ENCODE measurements at places on chromosomes 4 and X.

DNA sequence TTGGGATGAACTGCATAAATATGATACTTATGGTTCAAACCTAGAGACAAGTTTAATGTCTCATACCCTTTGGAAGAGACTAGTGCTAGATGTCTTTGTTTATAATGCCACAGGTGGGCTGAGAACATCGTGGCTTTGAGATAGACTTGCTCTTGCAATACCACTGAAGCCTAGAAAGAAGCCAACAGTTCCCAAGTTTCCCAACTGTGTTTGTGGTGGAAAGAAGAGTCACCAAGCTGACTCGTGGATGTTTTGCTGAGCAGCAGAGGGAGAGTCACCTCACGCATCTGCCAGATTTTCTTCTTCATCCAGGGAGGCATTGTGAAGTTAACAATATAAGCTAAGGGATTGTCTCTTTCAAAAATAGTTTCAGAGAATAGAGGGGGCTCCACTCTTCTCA, 1076.2 kb downstream of the C4orf33 start:
- no peak for DNase-seq

GRCh38 chrX:51737091-51737490, 6.2 kb upstream of the GSPT2 start:
- no peak for DNase-seq

- no peak for DNase-seq
Observed at GRCh38 chrX:150421816-150422215, 58.7 kb downstream of the MAMLD1 start.

DNA sequence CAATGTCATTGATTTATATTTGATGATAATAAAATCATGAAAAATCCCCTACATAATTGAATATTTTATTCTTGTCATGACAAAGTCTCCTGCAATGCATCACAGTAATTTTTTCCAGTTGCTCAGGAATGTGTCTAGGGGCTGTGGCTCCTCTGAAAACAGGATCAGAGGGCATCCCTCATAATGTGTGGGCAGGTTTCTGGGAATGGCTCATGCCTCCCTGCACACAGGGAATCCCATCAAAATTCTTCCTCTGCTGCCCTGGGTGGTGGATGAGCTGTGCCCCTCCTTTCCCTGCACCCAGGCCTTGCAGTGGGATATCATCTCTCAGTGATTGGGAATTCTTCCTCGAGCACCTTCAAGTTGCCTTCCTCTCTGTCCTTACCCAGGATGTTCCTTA, 20.4 kb upstream of the PUDP start:
- no peak for DNase-seq

- DNase-seq, result no peak
Observed at GRCh38 chrX:40179283-40179682, 81.5 kb upstream of the BCOR start.

DNA sequence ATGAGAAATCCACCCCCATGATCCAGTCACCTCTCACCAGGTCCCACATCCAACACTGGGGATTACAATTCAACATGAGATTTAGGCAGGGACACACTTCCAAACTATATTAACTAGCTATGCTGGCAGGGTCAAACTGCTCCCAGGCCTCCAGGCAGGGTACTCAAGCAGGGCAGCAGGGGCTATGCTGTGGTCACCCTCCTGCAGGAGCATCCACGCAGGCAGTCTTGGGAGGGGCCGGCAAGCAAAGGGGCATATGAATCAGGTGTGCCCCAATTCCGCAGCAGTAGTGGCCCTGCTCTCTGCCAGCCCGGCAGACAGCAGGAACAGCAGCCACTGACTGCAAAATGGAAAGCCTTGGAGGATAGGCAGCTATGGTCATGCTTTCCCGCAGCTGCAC, 74.6 kb upstream of the PRDX4 start:
- no peak for DNase-seq

GRCh38 chrX:132034648-132035047, 11.5 kb downstream of the STK26 start:
- no peak for DNase-seq

- DNase-seq, result no peak
Observed at GRCh38 chr4:140084385-140084784, 69.6 kb downstream of the MAML3 start.

DNA sequence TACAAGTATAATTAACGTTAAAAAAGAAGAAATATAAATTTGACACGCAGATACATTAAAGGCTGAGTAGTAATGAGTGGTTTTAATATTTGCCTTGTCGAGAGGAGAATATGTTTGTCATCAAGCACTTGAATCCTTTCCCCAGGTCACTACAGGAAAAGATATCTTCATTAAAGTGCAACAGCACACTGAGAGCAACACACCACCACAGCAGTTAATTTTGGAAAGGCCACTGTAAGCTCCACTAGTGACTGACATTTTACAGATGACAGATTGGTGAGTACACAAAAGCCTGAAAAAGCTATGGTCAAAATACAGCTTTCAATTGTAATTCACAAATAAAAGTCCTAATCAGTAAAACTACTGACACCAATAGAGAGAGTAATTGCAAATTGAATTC, 76.6 kb downstream of the ZNF718 start:
- DNase-seq, result no peak

DNA sequence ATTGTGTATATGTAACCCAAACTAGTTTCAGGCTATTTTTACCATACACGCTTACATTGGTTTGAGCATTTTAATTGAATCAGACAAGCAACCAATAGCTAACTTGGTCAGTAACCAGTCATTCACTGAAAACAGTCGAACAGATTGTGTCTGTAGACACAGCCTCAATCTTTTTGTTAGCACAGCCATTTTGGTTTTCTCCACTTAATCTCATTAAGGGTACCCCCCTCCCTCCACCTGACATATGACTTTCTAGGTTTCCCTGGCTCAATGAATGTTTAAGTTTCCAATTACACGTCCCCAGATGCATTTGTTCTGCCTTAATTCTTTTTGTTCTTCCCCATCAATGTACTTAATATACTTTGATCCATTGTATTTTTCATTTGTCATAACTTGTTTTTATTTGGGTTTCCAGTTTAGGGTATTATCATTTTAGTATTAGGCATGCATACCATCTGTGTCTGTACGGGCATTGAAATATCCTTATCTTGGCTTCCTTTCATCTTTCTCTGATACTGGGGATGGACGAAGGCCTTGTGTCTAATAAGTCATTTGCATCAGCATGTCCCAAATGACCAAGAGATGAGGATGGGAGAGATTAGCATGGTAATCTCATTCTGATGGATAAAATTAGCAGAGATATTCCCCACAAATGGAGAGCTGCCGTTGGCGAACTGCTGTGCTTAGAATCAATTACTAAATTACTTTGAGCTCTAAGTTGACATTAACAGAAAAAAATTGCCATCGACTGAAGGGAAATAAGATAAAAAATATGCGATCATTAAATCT, 35.9 kb upstream of the PHOX2B start:
- no peak for DNase-seq

DNA sequence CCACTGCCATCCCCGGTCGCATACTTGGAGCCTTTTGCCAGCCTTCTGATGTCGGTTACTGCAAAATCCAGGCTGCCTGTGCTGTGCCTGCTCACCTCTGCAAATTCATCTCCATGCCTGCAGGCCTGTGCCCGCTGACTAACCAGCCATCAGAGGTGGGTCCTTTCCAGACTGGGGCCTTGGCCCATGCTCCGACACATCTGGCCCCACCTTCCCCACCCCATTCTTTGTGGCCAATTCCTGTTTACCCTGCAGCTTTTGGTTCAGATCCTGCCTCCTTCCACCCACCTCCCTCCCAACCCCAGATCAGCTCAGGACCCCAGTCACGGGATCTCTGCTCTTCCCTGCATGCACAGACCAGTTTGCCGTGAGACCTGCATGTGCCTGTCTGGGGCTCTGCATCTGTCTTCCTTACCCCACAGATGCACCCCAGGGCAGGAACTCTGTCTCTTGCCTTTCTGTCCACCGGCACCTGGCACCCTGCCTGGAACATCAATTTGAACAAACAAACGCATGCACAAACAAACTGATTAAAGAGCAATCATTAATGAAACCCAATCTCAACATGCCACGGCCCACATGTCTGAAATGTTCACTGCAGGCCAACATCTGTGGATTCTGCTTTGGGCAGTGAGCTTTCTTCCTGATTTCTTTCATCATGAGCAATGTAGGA, 112.8 kb upstream of the PSAPL1 start:
- no peak for DNase-seq

GRCh38 chrX:148878371-148878770, 378.0 kb downstream of the AFF2 start:
- DNase-seq, result no peak

DNA sequence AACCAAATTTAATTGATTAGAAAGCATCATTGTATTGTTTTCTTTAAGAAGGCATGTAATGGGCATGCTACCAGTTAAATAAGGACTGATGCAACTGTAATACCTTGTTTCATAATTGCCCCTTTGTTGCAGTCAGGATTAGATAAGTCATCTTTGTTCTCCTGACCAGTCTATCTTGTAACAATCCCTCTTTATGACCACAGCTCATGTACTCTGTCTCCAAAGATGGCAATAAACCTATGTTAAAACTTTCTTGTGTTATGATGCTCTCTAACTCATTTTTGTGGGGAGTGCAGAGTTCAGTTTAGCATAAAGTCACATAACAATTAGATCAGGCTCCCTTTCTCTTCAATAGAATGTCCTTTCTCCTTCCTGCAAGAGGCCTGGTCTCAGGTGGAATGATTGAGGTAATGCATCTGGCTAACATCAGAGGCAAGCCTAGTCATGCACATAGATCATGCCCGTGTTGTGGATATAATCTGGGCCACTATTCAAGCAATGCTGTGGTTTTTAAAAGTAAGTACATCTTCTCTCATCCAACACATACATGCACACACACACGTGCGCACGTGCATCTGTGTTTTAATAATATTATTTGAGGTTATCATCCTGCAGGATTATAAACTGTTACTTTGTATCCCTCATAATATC, 45.6 kb downstream of the TMEM154 start:
- no peak for DNase-seq

GRCh38 chr4:74410272-74410671, 34.7 kb upstream of the AREG start:
- no peak for DNase-seq

GRCh38 chr4:5033281-5033841, 14.1 kb upstream of the CYTL1 start:
- DNase-seq, result no peak

DNA sequence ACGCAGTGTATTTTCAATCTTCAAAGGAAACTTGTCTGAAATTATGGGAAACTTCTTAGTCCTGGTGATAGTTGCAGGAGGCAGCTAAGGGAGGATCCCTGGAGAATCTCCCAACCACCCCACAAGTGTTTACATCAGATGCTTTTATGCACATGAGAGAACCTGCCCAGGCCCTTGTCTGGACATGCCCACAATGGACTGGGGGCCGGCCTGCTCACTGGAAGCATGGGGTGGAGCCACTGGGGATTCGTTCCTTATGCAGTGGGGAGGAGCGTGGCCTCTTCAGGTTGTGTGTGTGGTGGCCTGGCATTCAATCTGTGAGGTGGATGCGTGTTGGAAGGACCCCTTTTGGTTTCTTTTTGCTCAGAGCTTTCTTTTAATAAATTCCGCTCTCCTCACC, 398.7 kb upstream of the PPP1R2C start:
- DNase-seq, result no peak

- no peak for DNase-seq
Observed at GRCh38 chr4:175927121-175927520, 115.1 kb upstream of the GPM6A start.

GRCh38 chr4:140523370-140523856, 555 bp upstream of the ELMOD2 start:
- no peak for DNase-seq
